Inflammatory macrophage (primary cell): ENCODE measurements at places on chromosomes 12 and 14.

DNA sequence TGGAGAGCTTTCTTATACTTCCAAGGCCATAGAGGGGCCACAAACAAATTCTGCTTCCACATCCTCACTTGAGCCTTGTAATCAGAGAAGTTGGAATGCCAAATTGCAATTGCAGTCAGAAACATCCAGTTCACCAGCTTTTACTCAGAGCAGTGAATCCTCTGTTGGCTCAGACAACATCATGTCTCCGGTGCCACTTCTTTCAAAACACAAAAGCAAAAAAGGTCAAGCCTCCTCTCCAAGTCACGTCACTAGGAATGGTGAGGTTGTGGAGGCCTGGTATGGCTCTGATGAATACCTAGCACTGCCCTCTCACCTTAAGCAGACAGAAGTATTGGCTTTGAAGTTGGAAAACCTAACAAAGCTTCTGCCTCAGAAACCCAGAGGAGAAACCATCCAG is 217.1 kb downstream of the AKAP6 start:
- no peak for DNase-seq

- DNase-seq: no peak
Observed at GRCh38 chr12:69163681-69164362, 75.5 kb upstream of the CPSF6 start.

GRCh38 chr14:51444353-51445000 is 204.4 kb downstream of the TMX1 start:
- no peak for DNase-seq

- DNase-seq: no peak
Observed at GRCh38 chr12:120849765-120850164, 54.4 kb downstream of the SPPL3 start.

DNA sequence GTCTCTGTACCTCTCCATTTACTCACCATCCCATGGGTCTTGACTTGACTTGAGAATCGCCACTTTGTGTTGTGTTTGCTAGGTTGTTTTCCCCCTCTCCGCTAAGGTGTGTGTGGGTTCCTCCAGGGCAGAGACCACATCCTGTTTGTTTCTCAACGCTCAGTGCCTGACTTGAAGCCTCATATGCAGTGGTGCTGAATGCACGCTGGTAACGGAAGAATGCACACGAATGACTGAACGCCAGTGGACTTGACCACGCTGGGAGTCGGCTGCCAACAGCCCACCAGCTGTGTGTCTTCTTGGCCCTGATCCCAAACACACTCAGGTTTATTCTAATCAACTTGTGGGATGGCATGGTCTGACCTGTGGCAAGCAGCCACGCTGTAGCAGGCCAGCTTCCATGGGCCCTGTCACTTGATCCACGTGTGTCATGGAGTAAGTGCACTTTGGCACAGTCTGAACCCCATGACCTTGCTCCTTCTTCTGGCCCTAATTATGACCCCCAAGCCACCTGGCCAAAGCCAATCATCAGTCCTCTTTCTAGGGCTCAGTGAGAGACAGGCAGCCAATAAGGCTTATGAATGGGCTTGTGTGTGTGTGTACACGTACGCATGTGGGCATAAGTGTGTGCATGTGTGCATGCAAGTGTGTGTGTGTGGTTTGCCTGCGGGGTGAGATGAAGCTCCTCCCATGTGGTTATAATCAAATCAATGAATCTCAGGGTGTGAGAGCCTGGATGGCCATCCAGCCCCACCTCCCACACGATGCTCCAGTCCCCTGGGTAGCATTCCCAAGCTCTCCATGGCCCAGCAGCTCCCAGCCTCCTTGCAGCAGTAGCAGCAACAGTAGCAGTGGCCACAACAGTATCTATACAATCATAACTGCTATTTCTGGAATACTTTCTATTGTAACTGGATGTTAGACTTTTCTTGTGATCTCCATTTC is 6.4 kb upstream of the TC2N start:
- DNase-seq: no peak

GRCh38 chr14:54350203-54350602 is 46.6 kb upstream of the CDKN3 start:
- no peak for DNase-seq
